Epithelial cell of proximal tubule (primary cell): ENCODE measurements at places on chromosomes 13 and 19. TPM values are rescaled to one million over a fixed set of nuclear protein-coding genes. Genes with fewer than 3 reads are reported as not detected.

The GNG7 gene
- total RNA-seq = 0.06 TPM in 1 of 2 replicates, not detected in the other

The KCNN1 gene
- not detected in 2 replicates for total RNA-seq

GRCh38 chr13:26914148-26914547, 153.6 kb upstream of the GPR12 start:
- DNase-seq = no peak

DNA sequence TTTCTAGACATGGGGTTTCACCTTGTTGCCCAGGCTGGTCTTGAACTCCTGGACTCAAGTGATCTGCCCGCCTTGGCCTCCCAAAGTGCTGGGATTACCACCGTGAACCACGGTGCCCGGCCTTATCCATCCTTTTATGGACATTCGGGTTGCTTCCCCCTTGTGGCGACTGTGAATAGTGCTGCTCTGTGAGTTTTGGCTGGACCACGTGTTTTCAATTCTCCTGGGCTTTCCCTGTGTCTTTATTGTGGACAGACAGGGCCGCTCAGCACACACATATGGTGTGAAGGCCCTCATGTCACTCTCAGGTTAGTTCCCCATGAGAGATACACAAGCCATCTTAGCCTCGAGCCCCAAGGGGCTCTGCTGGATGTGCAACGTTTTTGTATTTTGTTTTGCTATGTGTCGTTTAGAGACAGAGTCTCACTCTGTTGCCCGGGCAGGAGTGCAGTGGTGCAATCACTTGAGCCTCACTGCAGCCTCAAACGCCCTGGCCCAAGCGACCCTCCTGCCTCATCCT, 40.5 kb downstream of the MAU2 start:
- DNase-seq = no peak

DNA sequence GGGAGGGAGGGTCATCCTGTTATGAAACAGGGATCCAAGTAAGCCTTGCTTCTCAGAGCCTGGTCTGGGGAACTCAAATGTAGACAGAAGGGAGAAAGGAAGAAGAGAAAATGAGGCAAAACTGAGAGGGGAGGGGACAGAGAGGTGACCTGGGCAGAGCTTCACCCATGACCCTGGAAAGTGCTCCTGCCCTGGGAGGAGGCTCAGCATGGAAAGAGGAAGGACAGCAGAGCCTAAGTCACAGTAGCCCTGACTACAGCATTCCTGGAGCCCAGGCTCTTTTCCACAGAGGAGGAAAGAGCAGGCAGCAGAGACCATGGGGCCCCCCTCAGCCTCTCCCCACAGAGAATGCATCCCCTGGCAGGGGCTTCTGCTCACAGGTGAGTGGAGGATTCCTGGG, at the start of gene CEACAM3:
CEACAM3 (plus strand) TSS at position 226 of the 400 bp plus-strand sequence; CDS start at position 317, 91 bp downstream.
- no peak for DNase-seq
